Stimulated activated CD8-positive, alpha-beta memory T cell treated with anti-CD3 and anti-CD28 coated beads, Interleukin-15, amount 100 ng/mL, for 24 hours (primary cell): ENCODE measurements at places on chromosomes 2 and 18.

DNA sequence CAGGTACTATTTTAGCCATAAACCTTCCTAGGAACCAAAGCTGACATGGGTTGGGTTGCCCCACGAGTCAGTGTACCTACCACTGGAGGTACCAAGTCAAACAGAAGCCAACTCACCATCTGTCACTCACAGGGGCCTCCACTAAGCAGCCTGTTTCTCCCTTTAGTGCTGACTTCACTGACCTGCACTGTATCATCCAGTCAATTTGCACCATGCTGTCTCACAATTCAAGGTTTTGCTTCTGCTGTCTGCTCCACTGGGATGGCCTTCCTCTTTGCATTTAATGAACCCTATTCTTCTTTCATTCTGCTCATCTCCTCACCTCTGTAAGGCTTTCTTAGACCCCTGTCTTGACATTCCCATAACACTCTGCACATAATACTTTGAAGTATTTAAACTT is 47.2 kb downstream of the EIF2AK3 start:
- no peak for DNase-seq

GRCh38 chr2:184141866-184142265 is 456.5 kb upstream of the ZNF804A start:
- no peak for DNase-seq

DNA sequence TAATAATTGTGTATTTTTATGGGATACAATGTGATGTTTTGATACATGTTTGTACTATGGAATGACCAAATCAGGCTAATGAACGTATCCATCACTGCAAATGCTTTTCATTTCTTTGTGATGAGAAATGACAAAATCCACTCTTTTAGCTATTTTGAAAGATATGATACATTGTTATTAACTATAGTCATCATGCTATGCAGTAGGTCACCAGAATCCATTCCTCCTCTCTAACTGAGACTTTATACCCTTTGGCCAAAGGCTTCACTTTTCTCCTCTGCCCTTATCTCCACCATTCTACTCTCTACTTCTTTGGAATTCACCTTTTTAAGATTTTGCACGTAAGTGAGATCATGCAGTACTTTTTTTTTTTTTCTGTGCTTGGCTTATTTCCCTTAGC is 44.5 kb upstream of the TMEM17 start:
- no peak for DNase-seq

DNA sequence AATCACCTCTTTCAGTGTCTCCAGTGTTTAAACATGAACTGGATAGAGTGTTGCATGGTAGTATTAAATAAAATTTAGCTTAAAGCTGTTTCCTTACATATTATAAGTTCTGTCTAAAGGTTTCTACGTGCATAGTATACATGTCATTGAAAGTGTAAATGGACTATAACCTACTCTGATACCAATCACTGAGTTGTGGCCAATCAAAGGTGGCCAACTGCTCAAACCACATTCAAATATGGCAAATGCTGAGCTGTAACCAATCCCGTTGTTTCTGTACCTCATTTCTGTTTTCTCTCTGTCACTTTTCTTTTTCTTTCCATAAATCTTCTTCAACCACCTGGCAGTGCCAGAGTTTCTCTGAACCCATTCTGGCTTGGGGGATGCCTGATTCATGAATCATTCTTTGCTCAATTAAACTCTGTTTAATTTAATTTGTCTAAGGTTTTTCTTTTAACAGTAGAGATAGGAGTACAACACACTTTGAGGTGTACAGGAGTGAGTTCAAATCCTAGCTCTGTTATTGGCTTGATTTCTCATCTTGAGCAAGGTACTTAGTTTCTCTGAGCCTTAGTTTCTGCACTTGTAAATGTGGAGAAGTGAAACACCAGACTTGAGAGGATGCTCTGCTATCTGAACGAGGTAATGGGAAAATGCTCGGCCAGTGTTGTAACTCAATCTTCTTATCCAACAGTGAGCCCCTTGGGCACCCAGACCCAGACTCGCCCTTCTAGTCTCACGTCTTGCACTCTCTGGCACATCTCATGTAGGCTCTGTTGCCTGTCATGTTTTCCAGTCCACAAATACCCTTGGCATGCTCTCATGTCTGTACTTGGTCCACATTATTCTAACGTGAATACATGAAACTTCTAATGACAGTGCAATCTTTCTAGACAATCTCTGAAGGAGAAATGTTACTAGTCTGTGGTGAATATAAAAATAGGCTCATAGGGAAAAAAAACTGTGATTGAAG is 228.0 kb downstream of the PIK3C3 start:
- DNase-seq: no peak

DNA sequence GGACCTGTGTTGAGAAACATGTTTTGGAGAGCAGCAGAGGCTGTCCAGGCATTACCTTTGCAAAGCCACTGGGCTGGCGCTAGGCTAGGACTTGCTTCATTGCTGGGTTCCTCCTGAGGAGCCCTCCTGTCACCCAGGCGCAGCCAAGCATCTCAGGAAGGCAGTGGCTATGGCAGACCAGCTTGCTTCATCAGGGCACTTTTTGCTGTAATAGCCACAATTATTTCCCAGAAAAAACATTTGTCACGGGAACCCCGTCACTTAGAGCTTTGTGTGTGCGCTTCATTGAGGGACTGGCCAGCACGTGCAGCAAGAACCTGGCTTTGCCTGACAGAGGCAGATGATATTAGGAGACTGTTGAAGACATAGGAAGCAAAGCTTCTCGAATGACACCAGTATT is 36.4 kb downstream of the SLC20A1 start:
- no peak for DNase-seq

GRCh38 chr18:10923551-10924070 is 225.8 kb downstream of the PIEZO2 start:
- DNase-seq: no peak

DNA sequence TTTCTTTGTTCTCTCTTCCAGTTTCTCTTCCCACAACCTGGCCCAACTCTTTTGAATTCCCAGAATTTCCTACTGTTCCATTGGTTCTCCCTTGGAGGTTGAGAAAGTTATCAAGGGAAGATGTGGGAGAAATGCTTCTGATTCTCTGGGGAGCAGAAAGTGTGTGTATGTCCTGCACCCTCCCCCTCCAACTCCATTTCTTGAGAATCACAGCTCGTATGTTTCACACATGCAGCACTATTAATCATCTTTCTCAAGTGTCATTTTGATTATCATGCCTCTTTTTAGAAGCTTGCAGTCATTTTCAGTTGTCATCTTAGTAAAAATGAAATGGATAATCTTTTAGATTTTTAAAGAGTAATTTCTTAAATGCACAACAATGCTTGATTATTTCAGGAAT is 296.8 kb upstream of the SLC39A10 start:
- DNase-seq: no peak

DNA sequence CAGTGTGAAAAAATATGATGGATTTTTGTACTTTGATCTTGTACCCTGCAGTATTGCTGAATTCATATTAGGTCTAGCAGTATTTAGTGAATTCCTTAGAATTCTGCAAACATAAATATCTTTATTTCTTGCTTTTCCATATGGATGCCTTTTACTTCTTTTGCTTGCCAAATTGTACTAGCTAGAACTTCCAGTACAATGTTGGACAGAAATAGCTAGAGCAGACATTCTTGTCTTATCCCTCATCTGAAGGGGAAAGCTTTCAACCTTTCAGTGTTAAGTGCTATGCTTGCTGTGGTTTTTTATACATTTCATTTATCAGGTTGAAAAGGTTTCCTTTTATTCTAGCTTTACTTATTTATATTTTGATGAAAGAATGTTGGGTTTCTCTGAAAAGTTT is 1321.9 kb upstream of the CHAC2 start:
- no peak for DNase-seq

GRCh38 chr18:10340821-10341220 is 113.6 kb upstream of the APCDD1 start:
- DNase-seq: no peak
